ENCODE measurements at places on chromosomes 1 and 21. TPM values are rescaled to one million over a fixed set of nuclear protein-coding genes. Genes with fewer than 3 reads are reported as not detected.

The ATF6 gene
- 36.0 TPM for polyA plus RNA-seq

DNA sequence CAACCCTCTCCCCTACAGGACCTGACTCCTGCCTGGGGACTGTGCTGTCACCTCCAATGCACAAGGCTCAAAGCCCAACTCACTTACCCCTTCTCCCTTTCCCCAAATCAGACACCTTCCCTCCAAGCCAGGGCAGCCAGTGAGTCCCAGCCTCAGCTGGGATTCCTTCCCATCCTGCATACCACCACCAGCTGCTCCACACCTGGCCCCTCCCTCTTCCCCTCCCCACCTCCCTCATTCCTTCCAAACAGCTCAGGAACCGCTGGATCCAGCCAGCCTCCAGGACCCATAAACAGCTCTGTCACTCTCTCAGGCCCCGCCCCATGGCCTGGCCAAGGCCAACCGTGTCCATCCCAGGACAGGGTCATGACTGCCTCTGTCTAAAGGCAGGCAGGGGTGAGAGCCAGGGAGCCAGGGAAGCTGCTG is 41.4 kb downstream of the ACOT7 start:
- no peak for DNase-seq

The ILDR2 gene
- polyA plus RNA-seq = 17.1 TPM

GRCh38 chr1:1361982-1362423 is 3.6 kb upstream of the MXRA8 start:
- DNase-seq = no peak

The LCE1E gene
- polyA plus RNA-seq = not detected

The AADACL4 gene
- polyA plus RNA-seq = 1.4 TPM

The MEAF6 gene
- polyA plus RNA-seq = 94.2 TPM

- DNase-seq = no peak
Measured at GRCh38 chr1:233480198-233480597, 133.7 kb upstream of the KCNK1 start.

The CCDC181 gene
- polyA plus RNA-seq = 12.9 TPM

The OR2T11 gene
- not detected for polyA plus RNA-seq

- no peak for DNase-seq
Measured at GRCh38 chr1:153261281-153262069, 2.0 kb downstream of the LORICRIN start.

DNA sequence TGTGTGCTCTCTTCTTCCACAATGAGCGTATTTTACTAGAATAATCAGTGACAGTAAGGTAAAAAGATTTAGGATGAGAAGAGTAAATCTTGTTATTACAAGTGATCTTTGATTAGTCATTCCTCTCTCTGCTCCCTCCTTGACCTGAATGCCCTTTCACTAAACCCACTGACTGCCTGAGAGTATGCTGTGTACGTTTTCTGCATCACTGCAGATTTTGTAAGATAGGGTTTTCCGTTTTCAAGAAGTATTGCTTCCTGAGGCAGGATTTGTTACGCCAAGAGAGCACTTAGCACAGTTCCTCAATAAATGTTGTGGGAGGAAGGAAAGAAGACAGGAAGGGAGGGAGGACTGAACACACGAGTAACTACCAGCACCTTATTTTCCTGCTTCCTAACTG is 7.7 kb upstream of the LAMB3 start:
- DNase-seq = no peak

DNA sequence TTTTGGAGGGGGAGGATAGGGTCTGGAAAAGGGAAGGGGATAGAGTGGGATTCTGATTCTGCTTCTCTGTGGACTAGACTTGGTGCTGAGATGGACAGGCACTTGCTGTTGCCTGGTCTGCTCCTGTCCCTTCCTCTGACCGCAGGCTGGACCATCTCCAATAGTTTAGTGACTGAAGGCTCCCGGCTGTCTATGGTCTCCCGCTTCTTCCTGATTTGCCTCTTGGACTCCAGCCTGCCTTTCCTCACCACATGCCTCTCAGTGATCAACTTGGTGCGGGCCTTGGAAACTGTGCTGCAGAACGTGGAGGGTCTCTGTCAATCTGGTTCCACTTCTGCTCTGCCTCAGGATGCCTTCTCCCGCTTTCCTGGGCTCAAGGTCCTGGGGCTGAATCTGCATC is 6.3 kb upstream of the ZSCAN20 start:
- DNase-seq = no peak

GRCh38 chr1:55322842-55323241 is 107.7 kb upstream of the USP24 start:
- no peak for DNase-seq

DNA sequence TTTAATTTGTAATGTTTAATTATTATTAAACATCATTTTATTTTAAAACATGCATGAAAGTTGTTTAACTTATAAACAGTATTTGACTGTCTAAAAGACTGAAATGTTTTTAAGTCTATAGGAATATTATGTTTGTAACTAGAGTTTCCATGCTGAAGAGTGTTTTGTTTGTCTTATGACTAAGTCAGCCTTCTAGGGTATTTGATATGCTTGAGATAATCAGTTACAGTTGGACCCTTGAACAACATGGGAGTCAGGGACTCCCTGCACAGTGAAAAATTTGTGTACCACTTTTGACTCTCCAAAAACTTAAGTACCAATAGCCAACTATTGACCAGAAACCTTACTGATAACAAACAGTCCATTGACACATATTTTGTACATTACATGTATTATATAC is 45.5 kb upstream of the KANK4 start:
- DNase-seq = no peak

GRCh38 chr1:201597551-201598230 is 58.8 kb downstream of the NAV1 start:
- no peak for DNase-seq

DNA sequence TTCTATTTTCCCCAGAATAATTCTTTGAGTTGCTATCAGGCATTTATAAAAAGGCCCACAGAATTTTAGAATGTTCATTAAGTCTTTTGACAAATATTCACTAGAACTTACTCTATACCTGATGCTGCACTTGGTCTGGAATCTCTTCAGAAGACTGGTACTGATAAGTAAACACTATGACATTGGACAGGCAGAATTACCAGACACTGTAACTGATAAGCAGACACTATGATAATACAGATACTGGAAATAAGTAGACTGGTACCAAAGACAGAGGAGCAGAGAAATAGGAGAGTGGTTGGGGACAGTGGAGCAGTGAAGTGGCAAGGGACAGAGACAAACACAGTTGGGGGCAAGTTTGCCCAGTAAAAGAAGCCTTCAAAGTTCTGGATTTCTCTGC is 8.2 kb downstream of the DPT start:
- no peak for DNase-seq

The KIF2C gene
- 27.4 TPM for polyA plus RNA-seq

- no peak for DNase-seq
Measured at GRCh38 chr1:228107636-228108035, 1.5 kb downstream of the MRPL55 start.

- DNase-seq = no peak
Measured at GRCh38 chr21:30027986-30028385, 88.2 kb upstream of the GRIK1 start.

GRCh38 chr1:17161137-17161740 is 42.0 kb upstream of the PADI2 start:
- DNase-seq = no peak

DNA sequence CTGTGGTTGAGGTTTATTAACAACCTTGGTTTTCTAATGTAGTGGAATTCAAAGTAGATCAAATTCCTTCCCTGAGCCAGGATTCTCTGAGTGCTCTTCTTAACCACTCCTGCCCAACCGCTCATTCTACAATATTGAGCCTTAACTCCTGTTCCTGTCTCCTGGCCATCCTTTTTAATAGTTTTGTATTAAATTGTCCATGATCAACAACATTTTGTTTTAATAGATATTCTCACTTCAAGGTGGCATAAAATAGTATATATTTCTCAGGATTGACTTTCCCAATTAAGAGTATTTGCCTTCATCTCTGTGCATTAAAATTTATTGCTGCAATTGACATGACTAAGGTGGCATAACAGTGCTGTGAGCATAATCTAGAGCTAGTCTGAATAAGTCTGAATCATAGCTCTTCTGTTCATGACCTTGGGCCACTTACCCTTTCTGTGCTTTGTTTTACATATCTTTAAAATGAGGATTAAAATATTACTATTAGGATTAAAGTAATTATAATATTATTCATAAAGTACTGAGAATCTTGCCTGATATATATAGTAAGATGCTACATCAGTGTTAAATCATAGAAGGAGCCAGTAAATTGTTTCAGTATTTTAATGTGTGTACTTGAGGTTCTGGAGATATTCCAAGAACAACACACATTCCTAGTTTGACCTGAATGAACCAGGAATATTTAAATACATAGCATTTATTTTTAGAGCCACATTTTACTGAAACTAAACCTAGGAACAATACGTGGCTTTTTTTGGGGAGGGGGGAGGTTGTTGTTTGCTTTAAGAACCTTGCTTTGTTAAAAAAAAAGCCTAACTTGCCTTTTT is 76.4 kb downstream of the ADGRL2 start:
- no peak for DNase-seq

The AGBL4 gene
- 1.3 TPM for polyA plus RNA-seq

GRCh38 chr21:40841524-40842196 is 5.3 kb downstream of the DSCAM start:
- peak; percentile 27 for DNase-seq

The GPR61 gene
- 1.2 TPM for polyA plus RNA-seq

The LENEP gene
- not detected for polyA plus RNA-seq

DNA sequence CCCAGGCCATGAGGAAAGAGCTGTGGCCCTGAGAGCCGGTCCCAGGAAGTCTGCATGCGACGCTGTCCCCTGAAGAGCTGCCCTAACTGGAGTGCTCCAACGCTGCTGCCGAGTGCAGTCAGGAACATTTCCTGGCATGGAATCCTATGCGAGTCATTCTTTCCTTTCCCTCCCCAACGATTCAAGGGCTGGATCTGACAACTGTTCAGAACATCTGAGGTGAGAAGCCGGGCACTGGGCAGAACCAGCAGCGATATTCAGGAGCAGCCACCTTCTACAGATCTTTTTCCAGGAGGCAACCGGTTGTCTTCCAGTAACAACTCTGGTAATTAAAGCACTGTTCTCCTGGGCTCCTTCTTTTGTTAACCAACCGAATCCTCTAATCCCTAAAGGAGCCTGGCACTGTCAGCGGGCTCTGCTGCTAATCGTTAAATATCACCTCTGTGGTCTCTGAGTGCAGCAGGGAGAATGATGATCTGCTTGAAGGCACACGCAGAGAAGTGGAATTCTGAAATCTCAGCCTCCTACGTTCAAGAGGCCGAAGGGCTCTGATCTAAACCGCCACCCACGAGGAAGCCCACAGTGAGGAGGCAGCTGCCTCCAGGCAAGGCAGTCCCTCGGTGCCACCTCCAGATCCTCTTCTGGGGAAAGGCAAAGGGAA is 55.8 kb downstream of the SLC45A1 start:
- no peak for DNase-seq

GRCh38 chr1:21244986-21245687 is 45.1 kb downstream of the ECE1 start:
- DNase-seq = no peak

The PGBD5 gene
- 6.0 TPM for polyA plus RNA-seq

All from right renal cortex interstitium (tissue), 3 donors.